ENCODE measurements at places on chromosomes 3 and 15.
A peak's percentile ranks its signal among the peaks of the same experiment; 100 is the strongest.

GRCh38 chr3:41053220-41053619 lies 146.1 kb upstream of the CTNNB1 start:
- no peak for DNase-seq

GRCh38 chr3:186461141-186461540 lies 83.0 kb downstream of the CRYGS start:
- no peak for DNase-seq

GRCh38 chr3:193870376-193871219 lies 265.4 kb upstream of the HES1 start:
- no peak for DNase-seq

DNA sequence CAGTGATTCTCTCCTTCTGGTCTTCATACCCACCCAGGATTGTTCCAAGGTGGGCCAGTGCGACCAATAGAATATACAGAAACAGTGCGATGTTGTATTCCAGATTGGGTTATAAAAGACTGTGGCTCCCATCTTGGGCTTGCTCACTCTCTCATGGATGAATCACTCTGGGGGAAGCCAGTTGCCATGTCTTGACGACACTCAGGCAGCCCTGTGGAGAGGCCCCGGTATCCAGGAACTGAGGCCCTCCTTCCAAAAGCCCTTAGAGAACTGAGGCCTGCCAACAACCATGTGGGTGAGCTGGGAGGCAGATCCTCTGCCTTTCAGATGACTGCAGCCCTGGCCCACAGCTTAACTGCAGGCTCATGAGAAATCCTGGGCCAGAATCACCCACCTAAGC lies 57.2 kb downstream of the SH3GL3 start:
- no peak for DNase-seq

DNA sequence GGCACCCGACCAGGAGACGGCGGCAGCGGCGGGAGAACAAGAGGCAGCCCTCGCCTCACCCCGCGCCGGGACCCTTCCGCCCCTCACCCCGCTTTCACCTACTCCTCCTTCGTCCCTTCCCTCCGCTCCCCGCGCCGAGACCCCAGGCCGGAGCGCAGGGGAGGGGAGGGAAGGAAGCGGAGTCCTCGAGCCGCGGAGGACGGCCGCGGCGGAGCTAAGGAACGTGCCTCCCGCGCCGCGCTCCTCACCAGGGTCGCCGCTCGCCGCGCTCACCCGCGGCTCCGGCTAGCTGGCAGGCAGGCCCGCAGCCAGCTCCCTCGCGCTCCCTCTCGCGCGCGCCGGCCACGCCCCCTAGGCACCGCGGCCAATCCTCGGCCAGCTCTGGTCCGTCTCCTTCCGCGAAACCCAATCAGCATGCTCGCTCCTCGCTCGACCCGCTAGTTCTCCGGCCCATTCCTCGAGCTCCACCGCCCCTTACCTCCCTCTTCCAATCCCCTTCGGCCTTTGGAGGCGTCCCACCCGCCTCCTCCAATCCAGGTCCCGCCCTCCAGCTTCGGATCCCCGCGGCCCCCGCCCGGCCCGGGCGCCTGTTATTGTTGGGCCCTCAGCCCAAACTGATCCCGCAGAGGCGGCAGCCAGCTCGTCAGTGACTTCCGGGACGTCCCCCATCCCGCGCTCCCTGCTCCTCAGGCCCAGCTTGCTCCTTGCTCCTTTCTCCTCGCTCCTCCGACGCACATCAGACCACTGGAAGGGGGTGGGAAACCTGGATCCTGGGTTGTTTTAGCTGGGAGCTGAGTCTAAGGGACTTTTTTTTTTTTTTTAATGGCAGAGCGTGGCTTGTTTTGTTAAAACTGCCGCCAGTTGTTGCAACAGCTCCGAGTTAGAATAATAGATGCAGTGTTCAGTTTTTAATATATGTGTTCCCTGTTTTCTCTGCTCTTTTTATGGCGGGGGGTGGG lies at the start of gene DCBLD2:
TSS of gene DCBLD2 (minus strand) at position 304 of the 959 bp plus-strand sequence. CDS start 369 bp downstream, outside the sequence.
- DNase-seq, result peak; percentile 96

- DNase-seq, result no peak
Measured at GRCh38 chr3:129239991-129240390, 9.4 kb upstream of the COPG1 start.

DNA sequence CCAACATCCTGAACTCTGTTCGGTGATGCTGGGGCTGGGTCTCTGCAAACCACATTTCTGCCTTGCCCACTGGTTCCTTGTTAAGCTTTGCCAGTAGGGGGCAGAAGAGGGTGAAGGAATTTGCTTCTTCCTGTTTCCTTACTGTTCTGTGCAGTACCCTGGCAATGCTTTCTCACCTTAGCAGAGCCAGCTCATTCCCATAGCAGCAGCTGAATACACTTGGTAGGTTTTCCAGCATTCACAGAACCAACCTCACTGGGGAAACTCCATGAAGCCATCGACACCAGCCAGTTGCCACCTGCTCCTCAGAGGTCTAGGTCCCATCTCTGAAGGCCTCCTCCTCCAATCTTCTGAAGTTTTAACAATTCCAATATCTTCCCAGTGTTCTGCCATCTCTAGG lies 308.4 kb downstream of the PDCD6IP start:
- peak; percentile 52 for DNase-seq

GRCh38 chr3:48594417-48595049 lies 596 bp downstream of the COL7A1 start:
- no peak for DNase-seq

GRCh38 chr3:1139071-1139470 lies 46.2 kb downstream of the CNTN6 start:
- no peak for DNase-seq

DNA sequence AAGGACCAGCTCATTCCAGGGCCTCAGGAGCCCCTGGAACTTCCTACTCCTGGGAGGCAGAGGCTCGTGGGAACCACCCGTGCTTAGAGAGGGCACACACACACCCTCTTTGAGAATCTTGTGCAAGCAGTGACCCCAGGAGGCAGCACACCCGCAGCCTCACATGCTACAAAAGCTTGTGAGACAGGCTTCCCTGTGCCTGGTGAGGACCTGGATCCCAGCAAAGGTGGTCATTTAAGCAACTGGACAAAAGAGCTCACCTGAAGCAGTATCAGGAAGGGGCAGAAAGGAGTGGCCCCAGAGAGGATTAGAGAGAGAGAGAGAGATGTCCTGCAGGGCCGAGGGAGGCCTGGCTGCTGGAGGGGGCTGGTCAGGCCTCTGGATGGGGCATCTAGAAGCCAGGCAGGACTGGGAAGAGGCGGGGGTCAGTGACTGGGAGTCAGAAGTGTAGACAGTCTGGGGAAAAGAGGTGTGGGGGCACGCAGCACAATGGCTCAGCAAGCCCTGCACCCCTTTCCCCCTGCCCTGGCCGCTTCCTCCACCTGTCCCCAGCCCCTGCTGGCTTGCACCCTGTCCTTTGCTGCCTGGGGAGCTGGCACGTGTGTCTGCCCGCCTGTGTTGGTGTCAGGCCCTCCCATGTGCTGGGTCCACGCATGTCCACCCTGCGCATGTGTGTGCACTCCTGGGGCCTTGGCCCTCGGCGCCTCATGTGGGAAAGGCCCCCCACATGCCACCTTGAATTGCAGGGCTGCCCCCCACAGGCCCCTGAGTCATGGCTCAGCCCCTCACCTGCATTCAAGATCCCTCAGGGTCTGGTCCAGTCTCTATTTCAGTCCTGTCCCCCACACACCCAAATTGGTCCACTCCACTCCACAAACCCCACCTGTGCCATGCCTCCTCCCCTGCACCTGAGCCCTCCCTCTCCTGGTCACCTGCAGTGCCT lies 36.9 kb downstream of the TSPAN3 start:
- DNase-seq, result no peak

DNA sequence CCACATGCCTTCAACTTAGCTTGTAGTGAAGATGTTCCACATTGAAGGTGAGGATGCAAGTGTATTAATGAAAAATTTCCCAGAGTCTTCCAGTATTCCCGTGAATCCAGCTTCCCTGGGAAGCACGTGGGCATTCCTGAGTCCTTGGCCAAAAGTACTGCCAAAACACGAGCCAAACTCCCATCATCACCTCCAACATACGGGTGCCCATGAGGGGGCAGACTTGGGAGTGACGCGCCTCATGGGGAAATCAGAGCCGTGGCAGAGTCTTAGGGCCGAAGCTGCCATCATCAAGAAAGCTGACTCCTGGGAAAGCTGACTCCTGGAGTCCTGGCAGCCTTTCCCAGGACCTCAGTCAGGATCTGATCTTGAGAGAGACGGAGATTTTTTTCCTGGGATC lies 20.1 kb upstream of the TM2D3 start:
- DNase-seq, result no peak

- no peak for DNase-seq
Measured at GRCh38 chr3:116096631-116097030, 348.7 kb downstream of the LSAMP start.

GRCh38 chr3:194404365-194405140 lies 5.5 kb upstream of the GP5 start:
- DNase-seq, result no peak

DNA sequence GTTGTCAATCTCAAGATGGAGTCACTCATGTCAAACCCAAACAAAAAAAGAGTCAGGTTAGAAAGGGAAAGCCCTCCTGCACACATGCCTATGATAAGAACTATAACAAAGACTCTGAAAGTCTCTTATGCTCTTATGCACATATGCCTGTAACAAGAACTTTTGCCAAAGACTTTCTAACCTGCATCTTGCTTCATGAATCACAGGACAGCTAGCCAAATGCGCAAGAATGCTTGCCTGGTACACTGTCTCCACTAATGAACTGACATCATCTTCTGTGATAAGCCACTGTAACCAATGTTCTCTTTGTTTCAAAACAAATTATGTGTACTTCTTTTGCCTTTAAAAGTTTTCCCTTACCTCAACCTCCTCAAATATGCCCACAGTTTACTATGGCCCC lies 18.2 kb upstream of the EHHADH start:
- no peak for DNase-seq

DNA sequence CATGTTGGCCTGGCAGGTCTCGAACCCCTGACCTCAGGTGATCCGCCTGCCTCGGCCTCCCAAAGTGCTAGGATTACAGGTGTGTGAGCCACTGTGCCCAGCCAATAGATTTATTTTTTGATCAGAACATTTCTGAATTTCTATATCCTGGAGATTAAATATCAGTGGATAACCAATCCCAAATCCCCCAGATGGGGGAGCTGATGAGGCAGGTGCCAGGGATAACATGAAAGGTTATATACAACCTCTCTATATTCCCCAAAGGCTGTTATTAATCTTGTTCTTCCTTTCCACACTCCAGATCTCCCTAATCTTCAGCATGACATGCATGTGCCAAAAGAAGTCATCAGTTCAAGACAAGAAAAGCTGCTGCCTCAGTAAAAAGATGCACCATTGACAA lies 112.3 kb downstream of the WDR76 start:
- DNase-seq, result no peak

DNA sequence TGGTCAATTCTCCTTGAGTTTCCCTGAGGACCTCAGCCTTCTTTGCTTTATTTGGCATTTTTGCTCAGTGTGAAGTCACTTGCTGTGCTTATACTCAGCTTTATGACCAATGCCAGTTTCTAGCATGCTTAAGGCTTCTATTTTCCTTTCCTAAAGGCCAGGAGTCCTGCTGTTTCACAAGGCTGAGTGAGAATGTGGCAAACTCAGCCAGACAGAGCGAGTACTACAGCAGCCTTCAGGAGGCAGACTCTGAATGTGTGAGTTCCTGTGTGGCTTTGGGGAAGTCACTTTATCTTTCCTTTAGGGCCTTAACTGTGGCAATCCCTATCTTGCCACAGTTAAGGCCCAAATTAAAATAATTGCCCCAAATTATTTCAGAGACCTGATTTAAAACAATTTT lies 213.2 kb upstream of the MRPL3 start:
- no peak for DNase-seq

DNA sequence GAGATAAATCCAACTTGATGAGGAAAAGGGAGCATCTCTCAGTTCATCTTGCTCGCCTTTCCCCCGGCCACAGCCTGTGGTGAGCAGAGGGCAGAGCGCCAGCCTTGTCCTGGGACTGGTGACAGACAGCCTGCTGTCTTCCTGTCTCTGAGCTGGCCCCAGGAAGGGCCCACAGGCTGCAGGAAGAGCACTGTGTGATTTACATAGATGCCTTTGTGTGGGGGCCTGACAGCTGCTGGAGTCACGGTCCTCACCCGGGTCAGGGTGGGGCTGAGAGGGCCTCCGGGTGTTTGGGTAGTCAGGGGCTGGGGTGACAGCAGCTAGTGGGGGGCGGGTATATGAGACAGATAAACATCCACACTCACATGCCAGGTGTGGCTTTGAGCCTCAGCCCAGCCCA lies 29.3 kb downstream of the PLA2G4D start:
- DNase-seq, result no peak

- DNase-seq, result no peak
Measured at GRCh38 chr3:98921957-98922356, 20.5 kb upstream of the DCBLD2 start.

DNA sequence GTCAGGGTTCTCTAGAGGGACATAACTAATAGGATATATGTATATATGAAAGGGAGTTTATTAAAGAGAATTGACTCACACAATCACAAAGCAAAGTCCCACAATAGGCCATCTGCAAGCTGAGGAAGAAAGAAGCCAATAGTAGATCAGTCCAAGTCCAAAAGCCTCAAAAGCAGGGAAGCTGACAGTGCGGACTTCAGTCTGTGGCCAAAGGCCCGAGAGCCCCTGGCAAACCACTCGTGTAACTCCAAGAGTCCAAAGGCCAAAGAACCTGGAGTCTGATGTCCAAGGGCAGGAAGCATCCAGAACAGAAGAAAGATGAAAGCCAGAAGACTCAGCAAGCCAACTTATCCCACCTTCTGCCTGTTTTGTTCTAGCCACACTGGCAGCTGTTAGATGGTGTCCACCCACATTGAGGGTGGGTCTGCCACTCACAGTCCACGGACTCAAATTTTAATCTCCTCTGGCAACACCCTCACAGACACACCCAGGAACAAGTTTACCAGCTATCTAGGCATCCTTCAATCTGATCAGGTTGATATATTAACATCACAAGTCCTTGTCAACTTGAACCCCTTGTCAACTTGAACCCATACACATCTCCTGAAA lies 54.2 kb upstream of the ACAD9 start:
- no peak for DNase-seq

GRCh38 chr15:26132811-26133210 lies 269.7 kb upstream of the ATP10A start:
- peak; percentile 12 for DNase-seq

GRCh38 chr3:171775943-171776342 lies 34.3 kb downstream of the PLD1 start:
- no peak for DNase-seq

- DNase-seq, result no peak
Measured at GRCh38 chr3:69309814-69310213, 76.1 kb downstream of the FRMD4B start.

GRCh38 chr15:78726870-78727551 lies 84.3 kb downstream of the ADAMTS7 start:
- DNase-seq, result no peak

DNA sequence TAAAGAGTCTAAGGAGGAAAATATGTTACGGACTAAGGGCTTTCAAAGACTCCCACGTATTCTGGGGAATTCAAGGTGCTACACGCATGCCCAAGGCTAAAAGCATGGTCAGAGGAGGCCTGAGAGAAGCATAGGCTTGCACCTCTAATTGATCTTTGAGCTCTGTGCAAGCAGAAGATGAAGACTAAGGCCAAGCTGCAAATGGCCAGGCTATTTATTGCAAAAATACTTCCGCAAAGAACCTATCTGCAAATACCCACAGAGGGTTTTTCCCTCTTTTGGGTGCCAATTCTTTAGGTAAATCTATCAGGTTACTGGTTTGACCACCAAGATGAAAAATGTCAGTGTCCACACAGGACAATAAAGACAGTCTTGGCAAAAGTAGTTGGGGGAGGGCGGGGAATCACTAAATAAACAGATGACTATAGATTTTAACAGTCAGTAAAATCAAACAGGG lies 119.5 kb downstream of the STAG1 start:
- DNase-seq, result no peak

- no peak for DNase-seq
Measured at GRCh38 chr3:182730675-182731042, 62.6 kb upstream of the ATP11B start.
